NCI-H146 (cell line): ENCODE measurements at places on chromosomes 13 and 19.
A peak's percentile ranks its signal among the peaks of the same experiment; 100 is the strongest.

DNA sequence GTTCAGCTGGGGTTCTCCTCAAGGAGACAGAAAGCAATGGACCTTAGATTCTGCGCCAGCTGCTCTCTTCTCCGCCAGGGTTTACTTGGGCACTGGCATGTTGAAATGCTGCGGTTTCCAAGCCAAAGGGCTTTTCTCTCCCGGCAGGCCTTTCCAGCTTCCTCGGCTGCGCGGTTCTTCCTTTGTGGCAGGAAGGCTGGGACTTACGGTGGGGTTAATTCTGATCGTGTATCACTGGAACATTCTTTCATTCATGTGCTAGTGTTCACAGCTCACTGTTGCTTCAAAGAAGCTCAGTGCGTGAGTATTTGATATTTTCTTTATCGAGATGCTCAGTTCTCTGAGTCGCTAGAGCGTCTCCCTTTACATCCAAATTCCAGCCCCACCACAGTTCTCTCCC is 723.2 kb downstream of the UQCRFS1 start:
- DNase-seq, result no peak

GRCh38 chr13:42807866-42808265 is 26.5 kb downstream of the FAM216B start:
- DNase-seq, result no peak

- no peak for DNase-seq
Measured at GRCh38 chr19:47726467-47726866, 13.2 kb downstream of the EHD2 start.

DNA sequence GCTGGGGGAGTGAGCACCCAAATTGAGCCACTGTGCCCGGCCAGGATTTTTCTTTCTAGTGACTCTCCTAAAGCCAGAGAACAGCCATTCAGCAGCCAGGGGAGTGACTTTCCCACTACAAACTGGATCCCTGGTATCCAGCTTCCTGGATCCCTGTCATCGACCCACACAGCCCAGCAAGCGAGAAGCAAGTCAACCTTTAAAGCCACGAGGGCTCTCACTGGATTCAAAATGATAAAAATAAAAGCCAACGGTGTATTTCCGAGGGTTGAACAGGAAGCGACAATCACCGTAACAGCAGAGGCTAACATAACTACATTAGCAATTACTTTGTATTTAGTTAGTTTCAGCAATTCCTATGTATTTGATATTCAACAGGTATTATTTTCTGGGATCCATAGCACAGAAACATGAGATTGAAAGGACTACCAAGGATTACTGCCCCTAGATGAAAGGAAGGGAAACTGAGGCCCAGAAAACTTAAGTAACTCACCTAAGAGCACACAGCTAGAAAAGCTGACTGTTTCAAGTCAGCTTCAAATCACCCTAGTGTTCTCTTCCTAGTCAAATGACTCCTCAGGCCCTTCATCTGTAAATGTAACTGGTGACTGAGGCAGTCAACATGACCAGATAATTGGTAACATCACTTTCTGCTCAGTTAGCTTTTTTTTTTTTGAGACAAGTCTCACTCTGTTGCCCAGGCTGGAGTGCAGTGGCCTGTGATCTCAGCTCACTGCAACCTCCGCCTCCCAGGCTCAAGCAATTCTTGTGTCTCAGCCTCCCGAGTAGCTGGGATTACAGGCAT is 2.7 kb downstream of the RFX1 start:
- no peak for DNase-seq

DNA sequence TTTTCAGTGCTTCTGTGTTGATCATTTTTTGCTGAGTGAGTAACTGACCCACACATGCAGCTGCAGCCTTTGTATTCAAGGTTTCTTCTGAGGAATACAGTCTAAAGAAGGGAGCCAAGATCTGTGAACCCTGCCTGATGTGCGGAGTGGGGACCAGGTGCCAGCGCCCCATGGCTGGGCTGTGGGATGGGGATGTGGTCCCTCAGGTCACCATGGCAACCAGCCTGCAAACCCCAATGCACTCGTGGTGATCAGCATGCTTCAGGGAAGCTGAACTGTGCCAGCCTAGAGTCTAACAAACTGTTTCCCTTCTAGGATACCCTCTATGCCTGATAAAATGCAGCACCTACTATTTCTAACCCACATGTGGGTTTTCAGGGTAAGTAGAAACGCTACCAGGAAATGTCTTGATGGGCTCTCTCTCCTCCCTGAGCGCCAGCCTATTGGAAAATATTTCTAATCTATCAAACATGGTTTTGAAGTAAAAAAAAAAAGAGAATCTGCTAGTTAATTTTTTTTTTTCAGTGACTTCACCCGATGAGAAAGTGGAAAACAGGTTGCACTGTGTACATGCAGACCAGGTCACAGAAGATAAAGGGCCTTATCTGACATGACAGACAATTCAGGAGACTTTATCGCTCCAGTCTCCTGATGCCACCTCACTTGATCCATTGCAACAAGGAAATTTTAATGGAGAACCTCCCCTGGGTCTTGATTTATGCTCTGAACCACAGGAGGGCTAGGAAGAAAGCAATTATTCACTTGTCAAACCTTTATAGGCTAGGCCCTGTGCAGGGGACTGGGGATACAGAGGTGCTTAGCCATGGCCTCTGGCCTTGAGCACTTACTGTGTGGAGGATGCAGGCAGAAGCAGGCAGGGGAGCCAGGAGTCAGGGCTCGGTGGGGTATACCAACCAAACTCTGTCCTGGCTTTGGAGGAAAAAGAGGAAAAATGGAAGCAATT is 51.1 kb downstream of the RASL11A start:
- DNase-seq, result no peak

GRCh38 chr13:50197705-50198104 is 182.5 kb downstream of the KCNRG start:
- DNase-seq, result no peak

- peak; percentile 48 for DNase-seq
Measured at GRCh38 chr19:18419699-18420460, 682 bp downstream of the SSBP4 start.

DNA sequence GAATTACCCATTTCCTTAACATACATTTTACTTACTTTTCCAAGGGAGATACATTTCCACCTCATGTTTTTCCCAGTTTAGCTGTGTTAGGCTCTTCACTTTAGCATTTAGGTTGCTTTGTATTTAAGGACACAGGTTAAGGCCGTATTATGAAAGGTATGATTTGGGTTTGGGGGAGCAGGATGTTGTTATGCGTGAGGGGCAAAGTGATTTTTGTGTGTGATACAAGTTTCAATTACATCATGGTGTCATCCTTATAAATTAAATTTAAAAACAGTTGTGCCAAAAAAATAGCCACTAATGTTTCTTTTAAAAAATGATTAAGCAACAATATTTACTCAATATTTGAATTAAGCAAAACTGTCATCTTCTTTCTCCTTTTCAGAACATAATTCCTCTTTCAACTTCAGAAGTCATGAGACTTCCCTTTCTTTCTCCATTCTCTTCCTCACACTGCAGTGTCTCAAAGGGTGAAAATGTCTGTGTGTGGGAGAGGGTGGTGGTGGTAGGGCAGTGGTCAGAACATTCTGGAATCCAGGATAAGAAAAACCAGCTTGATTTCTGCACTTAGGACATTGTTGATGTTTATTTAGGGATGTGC is 126.2 kb downstream of the KCNRG start:
- DNase-seq, result no peak

GRCh38 chr13:99690426-99691174 is 189.3 kb downstream of the TM9SF2 start:
- DNase-seq, result peak; percentile 57

- no peak for DNase-seq
Measured at GRCh38 chr19:7915250-7916102, 846 bp downstream of the TGFBR3L start.

DNA sequence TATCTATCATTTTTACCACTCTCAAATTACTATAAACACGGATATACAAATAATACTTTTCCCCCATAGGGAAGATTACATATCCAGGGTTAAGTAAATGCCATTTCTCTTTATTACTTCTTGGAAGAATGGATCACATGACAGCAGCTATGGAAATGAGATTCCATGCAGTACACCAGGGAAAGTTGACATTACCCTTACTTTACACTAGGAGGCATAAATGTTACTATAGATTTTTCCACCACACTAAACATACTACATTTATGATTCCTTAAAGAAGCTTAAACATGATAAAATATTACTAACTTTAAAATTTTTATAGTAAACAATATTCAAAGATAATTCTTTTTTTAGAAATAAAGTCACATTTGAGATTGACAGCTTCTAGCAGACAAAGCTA is 611.4 kb downstream of the PCDH9 start:
- no peak for DNase-seq

- no peak for DNase-seq
Measured at GRCh38 chr13:113232208-113233003, 23.0 kb downstream of the CUL4A start.

DNA sequence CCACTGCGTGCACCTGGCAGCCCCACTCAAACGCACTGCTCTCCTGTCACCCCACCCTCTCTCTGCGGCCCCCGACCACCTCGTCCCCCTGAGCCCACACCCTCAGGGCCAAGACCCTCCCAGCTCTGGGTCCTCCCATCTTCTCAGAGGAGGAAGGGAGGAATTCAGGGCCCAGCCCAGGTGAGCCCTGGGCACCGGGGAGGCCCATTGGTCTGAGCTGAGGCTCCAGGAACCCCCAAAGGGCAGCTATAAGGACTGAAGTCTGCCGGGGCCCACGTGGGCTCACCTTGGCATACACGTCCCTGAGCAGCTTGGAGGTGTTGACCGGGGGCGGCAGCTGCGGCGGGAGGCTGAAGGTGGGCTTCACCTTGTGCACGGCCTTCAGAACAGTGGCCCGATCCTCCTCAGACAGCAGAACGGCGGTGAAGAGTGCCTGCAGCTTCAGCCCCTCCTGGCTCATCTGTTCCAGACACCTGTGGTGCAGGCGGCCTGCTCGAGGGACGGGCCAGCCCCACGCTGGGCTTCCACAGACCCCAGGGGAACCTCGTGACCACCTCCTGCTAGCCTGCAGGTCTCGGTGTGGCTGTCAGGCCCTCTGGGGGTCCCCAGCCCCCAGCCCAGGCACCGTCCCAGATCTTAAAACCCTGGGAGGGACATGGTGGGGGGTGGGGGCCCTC is 8.8 kb downstream of the POLRMT start:
- DNase-seq, result no peak

- no peak for DNase-seq
Measured at GRCh38 chr19:8681345-8682029, 17.1 kb downstream of the ACTL9 start.

DNA sequence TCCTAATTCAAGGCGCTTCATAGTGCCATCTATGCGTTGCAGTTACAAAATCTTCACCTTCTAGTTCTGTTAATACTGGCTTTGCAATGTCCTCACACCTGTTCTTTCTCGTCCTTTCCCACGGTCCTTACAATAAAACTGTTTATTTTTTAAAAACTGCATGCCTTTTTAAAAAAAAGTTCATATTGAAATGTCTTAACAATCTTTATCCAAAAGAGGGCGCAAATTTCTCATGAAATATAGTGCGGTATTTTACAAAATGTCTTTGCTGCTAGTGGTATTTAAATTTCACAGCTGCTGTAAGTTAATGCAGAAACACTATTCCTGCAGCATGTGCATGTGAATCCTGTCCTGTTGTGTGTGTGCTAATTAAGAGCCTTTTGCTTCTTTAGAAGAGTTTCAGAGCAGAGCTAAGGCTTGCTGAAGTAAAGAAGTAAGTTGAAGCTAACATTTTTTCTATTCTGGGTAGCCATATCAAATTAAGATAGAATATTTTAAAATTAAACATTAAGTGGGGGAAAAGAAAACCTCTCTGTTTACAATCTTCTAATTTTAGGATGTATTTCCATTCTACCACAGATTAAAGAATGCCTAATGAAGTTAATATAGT is 15.8 kb upstream of the CLDN10 start:
- DNase-seq, result peak; percentile 52

GRCh38 chr13:36804588-36804987 is 14.4 kb upstream of the RFXAP start:
- no peak for DNase-seq

DNA sequence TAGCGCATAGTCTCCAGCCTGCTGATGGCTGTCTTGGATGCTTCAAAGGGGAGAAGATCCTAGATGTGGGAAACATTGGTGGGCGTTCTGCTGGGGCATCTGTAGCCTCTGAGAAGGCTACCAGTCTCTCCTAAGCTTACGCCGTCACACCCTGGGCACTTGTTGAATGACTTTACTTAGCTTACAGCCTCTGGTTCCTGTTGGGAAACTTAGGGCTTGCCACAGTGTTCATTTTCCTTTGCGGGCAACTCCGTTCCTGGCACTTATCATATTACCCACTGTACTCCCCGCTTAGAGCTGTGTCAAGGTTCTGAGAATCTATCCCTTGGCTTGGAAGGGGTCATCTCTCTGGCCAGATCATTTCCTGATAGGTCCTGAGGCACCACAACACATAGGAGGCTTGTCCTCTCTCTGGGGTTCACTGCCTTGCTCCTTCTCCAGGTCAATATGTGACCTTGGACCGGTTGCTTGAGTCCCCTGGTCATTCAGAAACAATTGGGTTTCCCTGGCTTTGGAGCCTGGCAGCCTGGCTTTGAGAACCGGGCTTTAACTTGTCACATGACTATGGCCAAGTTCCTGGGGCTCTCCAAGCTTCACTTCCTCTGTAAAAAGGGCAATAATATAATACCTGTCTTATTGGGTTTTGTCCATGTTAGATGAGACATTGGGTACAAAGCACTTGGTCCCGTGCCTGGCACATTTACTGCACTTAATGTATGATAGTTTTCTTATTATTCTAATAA is 20.5 kb upstream of the ALOX5AP start:
- no peak for DNase-seq

DNA sequence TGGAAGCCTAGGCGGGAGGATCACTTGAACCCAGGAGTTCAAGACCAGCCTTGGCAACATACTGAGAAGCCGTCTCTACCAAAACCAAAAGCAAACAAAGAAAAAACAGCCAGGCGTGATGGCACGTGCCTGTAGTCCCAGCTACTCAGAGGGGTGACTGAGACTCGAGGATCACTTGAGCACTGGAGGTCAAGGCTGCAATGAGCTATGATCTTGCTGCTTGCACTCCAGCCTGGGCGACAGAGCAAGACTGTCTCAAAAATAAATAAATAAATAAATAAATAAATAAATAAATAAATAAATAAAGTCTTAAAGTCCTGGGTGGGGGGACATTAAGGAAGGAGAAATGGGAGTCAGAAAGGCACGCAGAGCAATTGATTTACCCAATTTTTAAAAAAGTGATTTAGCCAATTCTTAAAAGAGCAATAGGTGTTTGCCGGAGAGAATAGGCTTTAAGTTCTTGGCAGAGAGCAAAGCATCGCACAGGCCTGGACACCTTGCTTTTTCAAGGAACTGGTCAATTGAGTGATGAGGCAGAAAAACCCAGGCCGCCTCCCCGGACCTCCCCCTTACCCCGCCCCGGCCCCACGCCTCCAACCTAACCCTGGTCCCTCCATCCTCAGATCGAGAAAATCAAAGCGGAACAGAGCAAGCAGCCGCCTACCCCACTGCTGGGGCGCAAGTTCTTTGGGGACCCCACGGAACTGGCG is 9.5 kb upstream of the SHKBP1 start:
- DNase-seq, result no peak

DNA sequence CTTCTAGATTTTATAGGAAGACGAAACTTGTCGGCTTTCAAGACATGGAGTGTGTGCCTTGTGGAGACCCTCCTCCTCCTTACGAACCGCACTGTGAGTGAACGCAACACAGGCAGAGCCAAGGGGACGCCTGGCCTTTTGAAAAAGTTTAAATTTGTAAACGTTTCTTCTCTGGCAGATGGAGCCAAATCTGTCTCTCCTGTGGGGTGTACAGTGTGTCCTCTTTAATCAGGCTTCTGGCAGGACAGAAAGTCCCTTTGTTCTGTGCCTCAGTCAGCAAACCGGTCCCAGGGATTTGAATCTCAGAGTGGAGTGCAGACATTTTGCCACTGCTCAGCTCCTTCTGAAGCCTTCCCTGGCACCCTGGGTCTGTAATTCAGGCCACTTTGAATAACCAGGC is 56.5 kb downstream of the TNFRSF19 start:
- no peak for DNase-seq

GRCh38 chr19:42433503-42434260 is 6.5 kb upstream of the LIPE start:
- peak; percentile 86 for DNase-seq
